Suprapubic skin (tissue), 4 donors: ENCODE measurements at places on chromosomes 1 and 21. TPM values are rescaled to one million over a fixed set of nuclear protein-coding genes. Genes with fewer than 3 reads are reported as not detected.

GRCh38 chr1:26225033-26225831 is 8.8 kb upstream of the CEP85 start:
- no peak overlapping the region for H3K27ac ChIP-seq
- peaks cover 10% of the 10 kb centered on the region for H3K4me1 ChIP-seq
- DNase-seq = no peak
- peaks cover 13% of the 10 kb centered on the region for H3K27me3 ChIP-seq
- H3K36me3 ChIP-seq = no peaks in the 10 kb centered on the region
- H3K4me3 ChIP-seq = peak overlapping the region; percentile 42

DNA sequence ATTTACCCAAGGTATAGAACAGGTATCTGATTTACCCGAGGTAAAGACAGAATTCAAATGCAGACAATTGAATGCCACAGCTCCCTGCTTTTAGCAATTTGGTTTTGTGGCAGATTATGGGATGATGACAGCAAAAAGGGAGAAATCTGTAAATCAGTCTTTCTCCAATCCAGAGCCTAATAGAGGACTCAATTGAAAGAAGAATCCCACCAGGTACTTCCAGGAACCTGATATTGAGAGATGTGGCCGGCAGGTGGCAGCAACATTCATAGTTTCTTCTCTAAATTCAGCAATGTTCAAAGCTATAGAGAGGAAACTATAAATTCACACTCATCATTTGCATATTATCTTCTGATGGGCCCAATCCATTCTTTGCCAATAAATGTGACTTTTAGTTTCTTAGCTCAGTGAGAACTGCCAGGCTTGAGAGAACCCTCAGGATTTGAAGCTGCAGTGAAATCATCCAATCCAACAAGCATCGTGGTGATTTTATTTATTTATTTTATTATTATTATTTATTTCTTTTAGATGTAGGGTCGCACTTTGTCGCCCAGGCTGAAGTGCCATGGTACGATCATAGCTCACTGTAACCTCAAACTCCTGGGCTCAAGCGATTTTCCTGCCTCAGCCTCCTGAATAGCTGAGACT is 9.8 kb upstream of the PHACTR4 start:
- no peaks in the 10 kb centered on the region for H3K4me1 ChIP-seq
- no peaks in the 10 kb centered on the region for H3K36me3 ChIP-seq
- H3K27ac ChIP-seq = no peak overlapping the region

DNA sequence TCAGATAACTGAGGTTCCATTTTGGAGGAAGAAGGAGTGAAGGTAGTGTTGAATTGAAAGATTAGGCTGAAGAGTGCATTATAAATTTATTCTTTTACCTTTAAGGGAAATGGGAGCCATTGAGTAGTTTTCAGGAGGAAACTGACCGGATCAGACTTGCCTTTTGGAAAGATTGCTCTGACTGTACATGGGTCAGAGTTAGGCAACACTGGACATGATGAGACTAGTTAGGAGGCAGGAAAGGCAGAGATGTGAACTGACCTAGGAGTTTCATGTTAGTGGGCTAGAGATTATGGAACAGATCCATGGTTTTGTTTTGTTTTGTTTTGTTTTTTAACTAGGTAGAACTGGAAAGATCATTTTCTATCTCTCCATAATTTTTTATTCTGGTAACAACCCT is 78.2 kb downstream of the SNX7 start:
- H3K36me3 ChIP-seq = no peaks in the 10 kb centered on the region
- H3K4me3 ChIP-seq = no peak overlapping the region
- no peak overlapping the region for H3K27ac ChIP-seq

GRCh38 chr1:207424570-207425131 is 29.5 kb upstream of the CR2 start:
- no peak for DNase-seq
- H3K4me1 ChIP-seq = no peaks in the 10 kb centered on the region
- H3K27me3 ChIP-seq = peaks cover 21% of the 10 kb centered on the region
- H3K36me3 ChIP-seq = no peaks in the 10 kb centered on the region

- H3K27ac ChIP-seq = no peak overlapping the region
- no peak for DNase-seq
- peaks cover 9% of the 10 kb centered on the region for H3K27me3 ChIP-seq
- no peak overlapping the region for H3K4me3 ChIP-seq
- H3K4me1 ChIP-seq = no peaks in the 10 kb centered on the region
Observed at GRCh38 chr1:6970221-6970620, 185.0 kb downstream of the CAMTA1 start.

- H3K4me1 ChIP-seq = peaks cover 45% of the 10 kb centered on the region
- H3K27me3 ChIP-seq = no peaks in the 10 kb centered on the region
- no peak overlapping the region for H3K27ac ChIP-seq
Observed at GRCh38 chr21:43815107-43815613, 25.8 kb downstream of the RRP1 start.

DNA sequence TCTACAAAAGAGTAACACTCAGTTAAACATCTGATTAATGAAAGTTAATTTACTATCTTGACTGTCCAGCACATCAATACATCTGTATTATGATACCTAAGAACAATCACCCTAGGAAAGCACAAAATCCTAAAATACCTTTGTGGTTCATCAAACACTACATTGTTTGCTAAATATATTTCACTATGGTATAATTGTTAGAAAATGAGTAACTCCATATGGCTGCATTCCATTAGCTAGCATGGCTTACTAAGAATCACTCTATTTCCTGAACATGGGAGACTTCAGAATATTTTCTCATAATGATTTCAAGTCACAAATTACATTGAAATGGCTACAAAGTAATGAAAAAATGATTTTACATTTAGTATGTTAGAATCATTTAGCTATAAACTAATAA is 12.5 kb downstream of the TRMT1L start:
- no peak for DNase-seq
- no peak overlapping the region for H3K4me3 ChIP-seq
- H3K4me1 ChIP-seq = no peaks in the 10 kb centered on the region
- peaks cover 57% of the 10 kb centered on the region for H3K36me3 ChIP-seq
- H3K27me3 ChIP-seq = no peaks in the 10 kb centered on the region

The SLAMF6 gene
- 1.0 TPM for total RNA-seq

The MFAP2 gene
- 8.3 TPM for total RNA-seq

The FCRL6 gene
- total RNA-seq = not detected

The FNBP1L gene
- 25.1 TPM for total RNA-seq
